ENCODE measurements at places on chromosomes 5 and 9. TPM values are rescaled to one million over a fixed set of nuclear protein-coding genes. Genes with fewer than 3 reads are reported as not detected.
A peak's percentile ranks its signal among the peaks of the same experiment; 100 is the strongest.

The PCDHA7 gene
- 0.82 TPM for total RNA-seq

The C9orf43 gene
- 0.68 TPM for total RNA-seq

GRCh38 chr5:137487600-137487999 lies 11.5 kb downstream of the SPOCK1 start:
- no peak overlapping the region for H3K27ac ChIP-seq
- H3K4me3 ChIP-seq, result no peak overlapping the region
- H3K36me3 ChIP-seq, result no peaks in the 10 kb centered on the region
- H3K27me3 ChIP-seq, result no peaks in the 10 kb centered on the region
- DNase-seq, result peak; percentile 73

GRCh38 chr5:91296674-91297143 lies 86.4 kb downstream of the ARRDC3 start:
- H3K36me3 ChIP-seq, result no peaks in the 10 kb centered on the region
- DNase-seq, result peak; percentile 87
- no peak overlapping the region for H3K27ac ChIP-seq
- H3K27me3 ChIP-seq, result no peaks in the 10 kb centered on the region

GRCh38 chr5:175513297-175513696 lies 34.9 kb downstream of the SFXN1 start:
- DNase-seq, result no peak
- no peak overlapping the region for H3K27ac ChIP-seq
- H3K27me3 ChIP-seq, result no peaks in the 10 kb centered on the region
- peaks cover 49% of the 10 kb centered on the region for H3K36me3 ChIP-seq
- H3K4me3 ChIP-seq, result no peak overlapping the region

Measured in sigmoid colon (tissue), 7 donors.